ENCODE measurements at places on chromosomes 1 and 21.

DNA sequence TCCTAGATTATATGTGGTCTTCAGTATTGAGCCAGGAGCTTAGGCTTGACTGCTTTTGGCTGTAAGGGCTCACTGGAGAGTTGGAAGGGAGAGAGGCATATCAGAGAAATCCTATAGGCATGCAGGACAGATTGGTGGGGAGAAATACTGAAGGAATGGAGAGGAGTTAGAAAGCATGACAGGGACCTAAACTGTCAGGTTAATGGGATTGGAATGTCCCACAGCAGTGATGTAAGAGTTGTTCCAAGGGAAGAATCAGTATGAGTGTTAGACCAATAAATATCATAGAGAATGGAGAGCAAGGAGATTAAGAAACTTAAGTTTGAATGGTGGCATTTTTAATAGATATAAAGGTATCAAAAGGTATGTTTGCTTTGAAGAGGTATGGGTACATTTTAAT lies 39.7 kb downstream of the SLC35A3 start:
- DNase-seq, result no peak

DNA sequence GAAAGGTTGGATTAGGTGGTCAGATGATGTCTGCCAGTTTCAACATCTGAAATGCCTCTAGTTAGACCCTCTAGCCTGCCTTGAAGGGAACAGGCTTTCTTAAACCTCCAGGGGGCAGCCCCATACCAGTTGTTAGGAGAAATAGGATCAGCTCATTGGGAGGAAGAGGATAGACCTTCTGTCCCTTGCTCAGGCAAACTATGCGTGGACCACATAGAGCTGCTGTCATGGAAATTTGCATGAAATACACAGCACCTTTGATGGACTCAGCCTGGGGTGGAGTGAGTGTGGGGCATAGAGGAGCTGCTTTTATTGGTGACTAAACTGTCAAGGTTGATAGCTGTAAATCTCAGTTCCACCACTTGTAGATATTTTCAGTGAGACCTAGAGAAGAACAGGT lies 38.4 kb upstream of the SPAG17 start:
- no peak for DNase-seq

DNA sequence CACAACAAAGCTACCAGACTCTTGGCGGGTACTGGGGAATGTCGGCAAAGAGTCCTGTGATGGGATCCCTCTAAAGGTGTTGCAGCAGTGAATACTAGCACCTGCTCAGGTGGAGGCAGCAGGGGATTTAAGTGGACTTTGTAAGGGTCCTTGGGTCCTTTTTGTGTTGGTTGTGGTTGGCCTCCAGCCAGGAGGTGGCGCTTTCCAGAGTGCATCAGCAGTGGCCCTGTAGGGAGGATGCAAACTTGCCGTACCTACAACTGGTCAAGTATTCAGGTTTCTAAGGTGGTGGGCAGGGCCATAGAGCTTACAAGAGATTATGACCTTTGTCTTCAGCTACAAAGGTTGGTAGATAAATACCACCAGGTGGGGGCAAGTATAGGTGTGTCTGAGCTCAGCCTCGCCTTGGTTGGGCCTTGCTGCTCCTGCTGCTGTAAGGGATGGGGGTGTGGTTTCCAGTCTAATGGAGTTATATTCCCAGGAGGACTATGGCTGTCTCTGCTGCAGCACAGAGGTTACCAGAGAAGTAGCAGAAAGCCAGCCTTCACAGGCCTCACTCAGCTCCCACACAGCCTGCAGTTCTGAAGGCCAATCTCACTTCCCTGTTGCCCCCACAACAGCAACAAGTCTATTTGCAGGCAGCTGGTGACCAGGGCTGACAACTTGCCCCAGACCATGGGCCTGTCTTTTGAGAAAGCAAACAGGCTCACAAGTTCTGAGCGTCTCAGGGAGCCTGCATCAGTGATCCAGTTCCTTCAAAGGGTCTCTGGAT lies 7.3 kb downstream of the OR2M5 start:
- no peak for DNase-seq

DNA sequence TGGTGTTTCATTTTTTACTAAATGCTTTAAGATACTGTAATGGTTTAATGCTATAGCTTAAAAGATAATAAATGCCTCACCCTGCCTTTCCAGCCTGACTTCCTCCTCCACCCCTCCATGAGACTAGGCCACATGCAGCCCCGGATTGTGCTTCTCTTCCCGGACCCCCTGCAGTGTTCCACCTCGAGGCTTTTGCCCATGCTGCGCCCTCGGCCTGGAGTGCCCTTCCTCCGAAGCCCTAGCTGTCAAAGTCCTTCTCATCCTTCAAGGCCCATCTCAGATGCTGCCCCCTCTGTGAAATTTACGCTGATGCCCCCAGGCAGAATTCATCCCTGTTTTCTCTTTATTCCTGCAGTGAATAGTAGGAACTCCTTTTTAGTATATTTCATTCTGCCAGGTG lies 98.5 kb downstream of the ATP5PO start:
- DNase-seq, result no peak

DNA sequence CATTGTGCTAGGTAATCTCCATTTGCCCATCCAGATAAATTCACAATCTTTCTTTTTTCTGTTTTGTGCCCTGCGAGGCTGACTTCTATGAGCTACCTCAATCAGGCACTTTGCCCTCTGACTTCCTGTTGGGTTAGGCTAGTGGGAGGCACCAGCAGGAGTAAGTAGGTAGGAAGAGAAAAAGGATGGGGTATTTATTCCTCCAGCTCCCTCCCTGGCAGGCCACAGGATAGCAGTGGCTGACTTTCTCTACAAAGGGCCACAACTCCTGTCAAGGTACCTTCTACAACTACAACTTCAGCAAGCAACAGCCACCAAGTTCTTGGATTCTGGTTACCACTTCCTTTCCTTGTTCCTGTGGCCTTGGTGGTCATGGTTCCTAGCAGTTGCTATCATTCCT lies 18.8 kb upstream of the GORAB start:
- DNase-seq, result no peak

GRCh38 chr1:46456411-46456963 lies 33.1 kb upstream of the DMBX1 start:
- DNase-seq, result no peak

GRCh38 chr1:187413405-187414169 lies 584.8 kb downstream of the PLA2G4A start:
- DNase-seq, result no peak

GRCh38 chr1:35595684-35596083 lies 22.6 kb downstream of the TFAP2E start:
- no peak for DNase-seq
